ELR (cell line): ENCODE measurements at places on chromosomes 16 and 17.
A peak's percentile ranks its signal among the peaks of the same experiment; 100 is the strongest.

DNA sequence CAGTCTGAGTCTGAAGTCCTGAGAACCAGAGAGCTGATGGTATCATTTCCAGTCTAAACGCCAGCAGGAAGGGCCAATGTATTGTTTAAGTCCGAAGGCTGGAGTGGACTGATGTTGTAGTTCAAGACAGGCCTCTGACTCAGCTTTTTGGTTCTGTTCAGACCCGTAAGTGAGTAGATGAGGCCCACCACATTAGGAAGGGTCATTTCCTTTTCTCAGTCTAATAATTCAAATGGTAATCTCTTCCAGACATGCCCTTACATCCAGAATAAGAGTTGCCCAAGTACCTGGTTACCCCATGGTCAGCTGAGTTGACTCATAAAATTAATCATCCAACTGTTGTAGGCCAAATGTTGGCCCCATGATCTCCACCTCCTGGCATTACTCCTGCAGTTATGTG is 442.6 kb upstream of the HSBP1 start:
- DNase-seq: peak; percentile 45

DNA sequence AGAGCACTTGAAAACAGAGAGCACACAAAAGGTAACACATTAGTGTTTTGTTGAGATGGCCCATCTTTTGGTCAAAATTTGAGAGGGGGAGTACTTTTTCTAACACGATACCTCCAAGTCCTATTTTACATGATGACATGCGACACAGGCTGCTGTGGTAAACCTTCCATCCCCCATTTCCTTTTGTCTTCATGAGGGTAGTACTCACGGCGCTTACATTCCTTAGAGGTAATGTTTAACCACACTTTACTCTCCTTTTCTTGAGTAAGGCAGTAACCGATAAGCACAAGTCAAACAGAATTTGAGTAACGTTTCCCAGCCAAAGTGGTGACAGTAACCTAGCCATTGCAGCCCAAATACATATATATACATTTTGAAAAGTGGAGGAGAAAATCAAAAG is 35.8 kb upstream of the PITPNM3 start:
- DNase-seq: peak; percentile 56

DNA sequence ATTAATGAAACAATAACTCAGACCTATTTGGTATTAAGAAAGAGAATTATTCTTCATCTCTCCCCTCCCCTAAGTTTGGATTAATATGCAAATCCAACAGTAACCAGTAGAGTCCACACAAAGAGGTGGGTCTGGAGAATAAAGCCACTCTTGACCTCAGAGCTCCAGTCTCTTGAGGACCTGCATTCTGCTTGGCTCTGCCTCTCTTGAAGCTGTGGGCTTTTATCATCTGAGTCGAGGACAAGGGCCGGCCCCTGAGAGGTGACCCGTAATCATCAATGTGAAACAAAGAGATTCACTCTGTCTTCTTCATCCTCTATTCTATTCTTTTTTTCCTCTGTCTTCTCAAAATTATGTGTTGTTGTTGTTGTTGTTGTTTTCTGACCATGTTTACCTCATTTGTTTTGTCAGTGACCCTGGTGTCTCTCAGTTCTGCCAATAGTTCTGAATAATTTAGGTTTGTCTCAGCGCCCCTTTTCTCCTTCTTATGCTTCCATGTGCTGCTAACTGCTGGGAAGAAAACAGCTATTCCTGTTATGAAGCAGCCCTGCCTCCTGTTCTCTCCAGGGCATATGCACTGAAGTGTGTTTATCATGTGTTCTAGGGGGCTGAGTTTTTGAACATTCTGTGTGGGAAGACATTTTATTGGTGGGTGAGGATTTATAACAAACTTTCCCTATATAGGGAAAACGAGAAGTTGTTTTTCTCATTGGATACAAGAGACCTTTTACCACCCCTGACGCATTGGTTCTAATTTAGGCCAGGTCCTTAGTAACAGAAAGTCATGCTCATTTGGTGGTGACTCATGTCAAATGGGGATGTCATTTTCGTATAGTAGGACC is 135.8 kb downstream of the TRIM37 start:
- DNase-seq: peak; percentile 26

DNA sequence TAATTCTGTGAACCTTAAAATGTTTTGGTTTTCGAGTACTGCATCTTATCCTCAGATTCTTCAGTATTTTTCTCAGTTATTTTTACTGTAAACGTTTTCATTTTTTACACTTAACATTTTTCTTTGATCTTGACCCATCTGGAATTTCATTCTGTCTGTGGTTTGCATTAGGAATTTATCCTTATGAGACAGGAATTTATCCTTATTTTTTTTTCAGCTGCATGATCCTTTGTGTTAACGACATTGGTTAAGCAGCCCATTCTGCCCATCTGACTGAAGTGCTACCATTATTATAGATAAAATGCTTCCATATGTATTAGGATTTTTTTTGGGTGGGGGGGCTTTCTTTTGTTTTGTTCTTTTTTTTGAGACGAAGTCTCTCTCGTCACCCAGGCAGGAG is 41.0 kb downstream of the SNX29 start:
- DNase-seq: peak; percentile 17

GRCh38 chr16:4263504-4264436 is 9.1 kb downstream of the TFAP4 start:
- peak; percentile 51 for DNase-seq
